ENCODE measurements at places on chromosomes 7 and 10. TPM values are rescaled to one million over a fixed set of nuclear protein-coding genes. Genes with fewer than 3 reads are reported as not detected.

Gene YKT6
- total RNA-seq, result 97.4 TPM

Gene CNPY1
- total RNA-seq, result 2.4 TPM

Gene PRKG1
- total RNA-seq, result 4.4 TPM

Gene PHTF2
- 23.0 TPM for total RNA-seq

Gene UBTD1
- 6.5 TPM for total RNA-seq

Gene AKR1C2
- 3.8 TPM for total RNA-seq

- DNase-seq, result no peak
Observed at GRCh38 chr7:139750459-139751095, 27.2 kb downstream of the HIPK2 start.

- DNase-seq, result no peak
Observed at GRCh38 chr10:16870331-16870730, 53.1 kb upstream of the RSU1 start.

DNA sequence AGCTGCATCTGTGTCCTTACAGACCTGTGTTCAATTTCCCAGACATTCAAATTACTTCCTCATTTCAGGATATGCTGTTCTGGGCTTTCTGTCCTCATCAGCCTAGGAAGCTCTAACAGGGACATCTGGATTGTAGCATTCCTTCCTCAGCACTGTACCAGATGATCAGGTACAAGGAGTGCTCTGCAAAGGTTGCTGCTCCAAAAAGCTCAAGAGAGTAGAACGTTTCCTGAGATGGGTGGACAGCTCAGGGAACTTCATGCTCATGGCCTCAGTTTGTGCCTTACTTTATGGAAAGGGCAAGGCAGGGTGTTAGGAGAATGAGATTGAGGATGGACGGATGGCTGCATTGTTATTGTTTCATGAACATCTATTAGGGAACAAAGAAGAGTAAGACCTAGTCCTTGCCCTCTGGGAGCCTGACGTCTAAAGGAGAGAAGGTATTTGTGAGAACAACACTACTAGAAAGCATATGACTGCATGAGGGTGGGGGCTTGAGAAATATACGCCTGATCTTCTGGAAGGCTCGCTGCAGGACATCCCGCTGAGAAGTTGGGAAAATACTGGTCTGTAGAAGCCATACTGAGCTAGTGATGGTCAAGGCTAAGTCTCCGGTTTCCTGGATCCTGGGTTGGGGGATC lies 10.5 kb upstream of the ZNF212 start:
- no peak for DNase-seq

GRCh38 chr7:30162622-30163124 lies 27.9 kb downstream of the MTURN start:
- DNase-seq, result no peak

DNA sequence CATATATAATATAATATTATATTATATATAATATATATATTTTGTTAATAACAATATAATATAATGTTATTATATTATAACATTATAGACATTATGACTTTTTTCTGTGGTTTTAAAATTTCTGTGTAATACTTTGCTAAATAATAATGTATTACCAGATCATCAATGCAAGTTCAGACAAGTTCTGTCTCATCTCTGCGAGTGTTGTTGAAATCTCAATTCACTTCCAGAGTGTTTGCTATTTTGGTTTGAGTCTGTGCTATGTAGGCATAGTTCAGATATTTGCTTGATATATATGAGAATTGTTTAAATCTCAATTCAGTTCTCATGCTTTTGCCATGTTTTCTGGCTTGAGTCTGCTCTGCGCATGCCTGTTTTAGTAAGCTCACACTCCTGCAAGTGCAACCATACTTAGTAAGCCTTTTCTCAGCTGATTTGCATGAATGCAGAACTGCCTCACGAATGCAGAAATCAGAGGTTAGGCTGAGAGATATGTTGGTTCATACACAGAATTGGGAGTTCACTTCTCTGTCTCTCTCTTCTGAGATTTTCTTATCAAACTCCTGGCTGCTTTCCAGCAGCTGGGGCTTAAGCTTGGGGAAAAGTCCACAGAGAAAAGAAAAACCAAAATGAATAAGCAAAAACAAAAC lies 830.2 kb upstream of the SORCS1 start:
- no peak for DNase-seq

- DNase-seq, result no peak
Observed at GRCh38 chr10:80518807-80519360, 18.8 kb upstream of the SH2D4B start.

GRCh38 chr7:117698018-117698417 lies 175.2 kb downstream of the CTTNBP2 start:
- DNase-seq, result no peak

- DNase-seq, result no peak
Observed at GRCh38 chr7:77796960-77797359, 1.3 kb downstream of the TMEM60 start.

DNA sequence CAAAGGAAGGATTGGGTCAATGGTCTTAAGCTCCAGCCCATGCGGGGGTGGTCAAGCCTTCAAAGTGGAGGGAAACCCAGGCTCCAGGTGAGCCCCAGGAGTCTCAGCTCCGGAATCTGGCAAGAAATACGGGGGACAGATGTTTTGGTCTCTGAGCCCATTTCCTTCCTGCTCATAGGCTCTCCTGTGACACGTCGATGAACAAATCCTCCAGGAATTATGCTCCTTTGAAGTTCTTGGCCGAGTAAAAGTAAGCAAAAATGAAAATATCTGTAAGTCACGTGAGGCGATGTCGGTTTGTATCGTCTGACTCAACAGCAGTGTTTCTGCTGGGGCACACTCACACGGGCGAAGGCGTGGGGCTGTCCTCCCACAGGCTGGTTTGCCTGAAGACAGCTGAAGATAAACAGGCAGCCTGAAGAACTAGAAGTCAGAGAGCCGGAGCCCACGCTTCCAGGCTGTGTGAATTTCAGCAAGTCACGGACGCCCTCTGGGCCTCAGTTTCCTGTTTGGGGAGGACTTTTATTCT lies 52.6 kb upstream of the SMNDC1 start:
- no peak for DNase-seq

DNA sequence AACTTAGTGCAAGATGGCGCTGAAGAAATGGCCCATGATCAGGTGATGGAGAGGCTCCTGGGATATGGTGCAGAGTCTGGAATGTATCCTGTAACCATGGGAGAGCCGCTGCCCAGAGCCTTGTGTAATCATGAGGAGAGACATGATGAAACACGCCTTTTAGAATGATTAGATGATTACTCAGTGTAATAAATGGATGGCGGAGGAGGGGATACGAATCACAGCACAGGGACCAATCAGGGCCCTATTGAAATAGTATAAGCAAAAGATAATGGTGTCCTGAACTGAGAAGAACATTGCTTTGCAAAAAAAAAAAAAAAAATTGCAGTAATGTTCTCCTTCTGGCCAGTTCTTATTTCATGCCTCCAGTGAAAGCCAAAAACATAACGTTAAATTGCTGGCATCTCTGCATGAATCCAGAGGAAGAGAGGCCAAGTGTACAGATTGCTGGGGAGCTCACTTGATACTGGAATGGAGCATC lies 668.5 kb upstream of the AUTS2 start:
- DNase-seq, result no peak

DNA sequence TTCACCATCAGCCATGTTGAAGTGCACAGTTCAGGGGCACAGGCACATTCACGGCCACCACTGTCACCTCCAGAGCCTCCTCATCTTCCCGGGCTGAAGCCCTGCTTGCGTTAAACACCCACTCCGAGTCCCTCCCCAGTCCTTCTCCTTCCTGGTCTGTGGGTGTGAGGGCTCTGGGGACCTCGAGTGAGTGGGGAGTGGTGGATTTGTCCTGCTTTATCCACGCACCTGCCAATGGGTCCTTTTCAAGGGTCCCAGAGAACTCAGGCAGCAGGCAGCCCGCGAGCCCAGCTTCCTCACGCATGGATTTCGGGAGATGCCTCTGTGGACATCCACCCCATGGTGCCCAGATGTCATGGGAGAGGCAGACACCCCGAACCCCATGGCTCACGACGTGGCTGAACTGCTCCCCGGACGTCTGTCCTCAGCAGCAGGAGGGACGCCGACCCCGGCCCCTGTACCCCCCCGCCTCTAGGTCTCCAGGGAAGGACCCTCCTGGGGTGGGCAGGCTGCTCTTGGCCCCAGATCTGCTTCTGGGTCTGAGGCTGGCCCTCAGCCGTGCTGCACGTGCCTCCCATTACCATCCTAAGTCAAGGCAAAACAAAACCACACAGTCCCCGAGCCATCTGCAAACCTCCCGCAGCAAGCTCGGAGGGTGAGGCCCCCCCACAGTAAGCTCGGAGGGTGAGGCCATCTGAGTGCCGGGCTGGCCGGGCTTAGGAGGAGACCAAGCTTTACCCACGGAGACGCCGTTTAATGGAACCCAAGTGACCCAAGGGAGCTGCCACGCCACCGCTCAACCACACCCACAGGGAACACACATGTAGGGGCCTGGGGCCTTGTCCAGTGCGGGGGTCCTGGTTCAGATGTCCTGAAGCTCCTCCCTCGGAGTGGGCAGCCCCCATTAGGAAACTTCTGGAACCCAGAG lies 9.0 kb downstream of the CYP2W1 start:
- DNase-seq, result no peak

- DNase-seq, result no peak
Observed at GRCh38 chr10:107056182-107056581, 108.3 kb downstream of the SORCS1 start.

GRCh38 chr10:34885898-34886297 lies 70.8 kb upstream of the PARD3 start:
- DNase-seq, result no peak

DNA sequence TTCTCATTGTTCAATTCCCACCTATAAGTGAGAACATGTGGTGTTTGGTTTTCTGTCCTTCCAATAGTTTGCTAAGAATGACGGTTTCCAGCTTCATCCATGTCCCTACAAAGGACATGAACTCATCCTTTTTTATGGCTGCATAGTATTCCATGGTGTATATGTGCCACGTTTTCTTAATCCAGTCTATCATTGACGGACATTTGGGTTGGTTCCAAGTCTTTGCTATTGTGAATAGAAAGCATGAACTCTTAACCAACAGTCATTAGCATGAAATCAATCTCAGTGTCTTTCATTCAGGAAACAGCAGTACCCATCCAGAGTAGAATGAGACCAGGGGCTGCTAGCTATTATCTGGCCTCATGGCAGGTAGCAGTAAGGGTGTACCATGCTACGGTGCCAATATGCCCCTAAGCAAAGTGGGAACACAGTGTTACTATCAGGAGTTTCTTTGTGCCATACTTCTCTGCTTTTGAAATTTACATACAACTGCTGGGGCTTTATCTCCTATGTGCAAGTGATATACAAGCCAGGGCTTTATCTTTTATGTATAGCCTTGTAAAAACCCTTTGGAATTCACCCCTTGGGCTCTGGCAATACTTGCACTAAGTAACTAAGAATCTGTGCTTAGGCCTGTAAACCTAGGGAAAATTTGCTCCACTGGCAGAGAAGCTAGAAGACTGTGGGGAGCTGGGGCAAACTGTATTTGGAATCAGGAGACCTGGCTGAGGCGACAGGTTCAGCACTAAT lies 5.4 kb downstream of the PON2 start:
- DNase-seq, result no peak

DNA sequence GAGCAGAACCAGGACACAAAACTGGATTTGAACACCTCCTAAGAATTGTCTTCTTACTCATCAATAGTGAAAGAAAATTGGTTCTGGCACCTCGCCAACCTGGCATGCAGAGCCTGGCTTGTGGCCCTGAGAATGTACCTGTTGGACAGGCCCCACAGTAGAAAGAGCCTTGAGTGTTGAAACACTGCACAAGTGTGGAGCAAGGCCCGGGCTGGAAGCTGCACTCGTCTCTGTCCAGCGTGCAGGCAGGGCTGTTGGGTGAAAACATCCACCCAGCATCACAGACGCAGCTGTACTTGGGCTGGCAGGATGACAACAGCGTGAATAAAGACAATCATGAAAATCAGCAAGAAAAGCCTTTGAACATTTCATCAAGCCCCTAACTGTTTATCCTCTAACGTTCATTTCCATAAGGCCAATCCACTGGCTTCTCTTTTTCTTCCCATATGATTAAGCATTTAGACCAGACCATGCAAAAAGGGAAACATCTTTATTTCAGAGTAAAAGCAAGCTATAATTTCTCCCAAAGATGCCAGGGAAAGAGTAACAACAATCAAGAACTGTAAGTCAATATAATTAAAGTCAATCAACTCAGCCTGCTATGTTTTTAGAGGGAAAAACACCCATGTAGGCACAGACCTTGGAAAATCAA lies 15.6 kb downstream of the CUBN start:
- no peak for DNase-seq
